ENCODE measurements at places on chromosomes 6 and 20.

DNA sequence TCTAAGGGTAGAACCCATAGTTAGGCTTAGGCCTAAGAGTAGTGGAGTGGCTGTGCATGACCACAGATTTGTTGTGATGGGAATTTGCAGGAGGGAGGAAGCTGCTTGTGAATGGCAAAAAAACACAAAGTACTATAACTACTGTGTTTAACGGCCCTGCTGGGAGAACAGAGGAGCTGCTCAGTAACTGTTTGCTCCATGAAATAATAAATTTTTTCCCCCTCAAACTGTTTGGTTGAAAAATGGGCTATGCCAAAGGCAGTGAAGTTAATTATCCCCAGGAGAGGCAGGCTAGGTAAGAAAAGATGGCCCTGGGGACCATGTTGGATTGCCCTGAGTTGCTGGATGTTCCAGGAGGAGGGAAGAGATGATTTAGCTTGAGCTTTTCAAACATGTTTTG lies 256.5 kb upstream of the PRND start:
- no peak for DNase-seq

- DNase-seq: no peak
Observed at GRCh38 chr6:136752554-136752953, 39.7 kb downstream of the MAP3K5 start.

- DNase-seq: no peak
Observed at GRCh38 chr6:130018744-130019325, 454 bp downstream of the L3MBTL3 start.

- no peak for DNase-seq
Observed at GRCh38 chr6:170421921-170422320, 115.4 kb downstream of the FAM120B start.

DNA sequence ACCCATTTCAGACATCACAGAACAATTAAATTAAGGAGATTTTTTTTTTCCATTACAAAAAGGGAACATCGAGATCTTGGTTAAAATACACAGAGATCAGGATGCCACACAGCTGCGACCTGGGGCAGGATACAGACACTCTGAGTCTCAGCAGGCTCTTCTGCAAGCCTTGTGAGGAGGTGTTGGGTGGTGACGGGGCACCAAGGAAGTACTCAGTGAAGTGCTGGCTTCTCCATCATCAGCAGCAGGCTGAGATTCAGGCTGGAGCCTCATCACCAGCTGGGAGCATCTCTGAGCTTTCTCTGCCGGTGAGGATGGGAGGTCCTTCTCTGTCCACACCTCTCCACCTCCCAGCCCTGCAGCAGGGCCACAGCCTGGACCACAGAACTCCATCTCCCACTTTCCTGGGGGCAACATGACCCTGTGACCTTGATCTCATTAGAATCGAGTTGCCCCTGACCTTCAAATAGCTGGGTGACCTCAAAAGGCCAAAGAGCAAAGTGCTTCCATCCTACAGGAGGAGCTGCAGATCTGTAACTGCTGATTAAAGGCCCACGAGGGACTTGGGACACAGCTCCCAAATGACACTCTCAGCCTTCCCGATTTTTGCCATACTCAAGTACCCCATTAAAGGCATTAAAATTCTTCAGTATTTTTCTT lies 16.0 kb downstream of the PMEPA1 start:
- DNase-seq: no peak

GRCh38 chr20:56843817-56844216 lies 214.7 kb downstream of the TFAP2C start:
- DNase-seq: no peak
